ENCODE measurements at places on chromosomes 7 and 10.

DNA sequence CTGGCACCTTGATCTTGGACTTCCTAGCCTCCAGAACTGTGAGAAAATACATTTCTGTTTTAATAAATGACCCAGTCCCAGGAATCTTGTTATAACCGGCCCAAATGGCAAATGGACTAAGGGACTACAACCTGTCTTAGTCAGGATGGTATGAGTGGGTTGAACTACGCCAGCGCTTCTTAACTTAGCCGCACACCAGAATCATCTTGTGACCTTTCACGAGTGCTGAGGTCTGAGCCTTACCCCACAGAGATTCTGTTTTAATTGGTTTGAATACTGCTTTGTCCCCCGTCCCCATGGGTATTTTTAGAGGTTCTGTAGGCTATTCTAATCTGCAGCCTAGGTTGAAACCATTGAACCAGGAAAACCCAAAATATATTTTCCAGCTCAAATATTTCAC is 48.0 kb downstream of the PFKFB3 start:
- no peak for DNase-seq

GRCh38 chr7:25889765-25890164 is 262.2 kb upstream of the NFE2L3 start:
- no peak for DNase-seq

- no peak for DNase-seq
Observed at GRCh38 chr7:38318803-38319416, 45.5 kb upstream of the TARP start.

DNA sequence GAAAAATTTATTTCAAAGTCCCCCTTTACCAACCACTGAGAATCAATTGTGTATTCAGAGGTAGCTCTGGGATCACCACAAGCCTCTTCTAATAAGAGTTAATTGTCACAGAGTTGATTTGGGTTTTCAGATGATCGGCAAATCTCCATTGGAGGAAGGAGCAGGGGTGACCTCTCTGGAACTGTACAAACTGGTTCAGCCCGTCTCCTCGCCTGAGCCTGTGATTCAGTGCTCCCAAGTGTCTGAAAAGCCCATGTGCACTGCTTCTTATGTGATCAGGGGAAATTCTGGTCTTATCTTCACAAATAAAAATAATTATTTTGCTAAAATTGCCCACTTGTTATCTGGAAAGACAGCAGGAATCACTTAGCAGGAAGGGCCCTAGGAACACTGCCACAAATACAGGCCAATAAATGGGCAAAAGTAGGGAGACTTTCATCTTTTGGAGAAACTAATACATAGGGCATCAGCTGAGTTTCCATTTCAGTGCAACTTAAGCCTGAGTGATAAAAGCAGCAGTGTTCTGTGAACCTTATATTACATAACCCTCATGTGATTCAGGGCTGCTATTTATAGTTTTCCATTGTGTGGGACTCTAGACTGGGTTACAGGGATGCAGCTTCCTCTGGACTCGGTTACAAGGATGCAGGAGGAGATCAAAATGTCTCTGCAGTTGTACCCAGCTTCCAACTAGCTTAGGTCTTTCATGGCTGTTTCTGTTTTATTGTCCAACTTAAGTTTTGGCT is 32.3 kb downstream of the CDK1 start:
- DNase-seq = no peak

DNA sequence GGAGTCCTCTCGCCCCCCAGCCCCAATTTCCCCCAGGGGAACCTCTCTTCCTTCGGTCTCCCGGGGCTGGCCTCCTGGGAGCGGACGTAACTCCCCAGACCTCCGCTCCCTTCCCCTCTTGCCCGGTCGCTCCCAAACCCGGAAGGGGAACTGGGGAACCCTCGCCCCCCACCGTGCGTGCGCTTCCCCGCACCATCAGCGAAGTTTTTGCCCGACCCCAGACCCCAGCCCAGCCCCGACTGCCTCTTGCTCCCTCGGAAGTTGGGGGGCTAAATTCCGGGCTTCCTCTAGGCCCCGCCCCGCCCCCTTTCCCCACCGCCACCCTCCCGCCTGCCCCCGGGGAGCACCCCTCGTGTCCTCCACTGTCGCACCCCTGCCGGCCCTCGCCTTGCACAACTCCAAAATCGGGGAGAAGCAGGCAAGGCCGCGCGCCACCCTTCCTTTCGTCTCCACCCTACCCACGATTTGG is 436 bp downstream of the GNB2 start:
- DNase-seq = no peak

DNA sequence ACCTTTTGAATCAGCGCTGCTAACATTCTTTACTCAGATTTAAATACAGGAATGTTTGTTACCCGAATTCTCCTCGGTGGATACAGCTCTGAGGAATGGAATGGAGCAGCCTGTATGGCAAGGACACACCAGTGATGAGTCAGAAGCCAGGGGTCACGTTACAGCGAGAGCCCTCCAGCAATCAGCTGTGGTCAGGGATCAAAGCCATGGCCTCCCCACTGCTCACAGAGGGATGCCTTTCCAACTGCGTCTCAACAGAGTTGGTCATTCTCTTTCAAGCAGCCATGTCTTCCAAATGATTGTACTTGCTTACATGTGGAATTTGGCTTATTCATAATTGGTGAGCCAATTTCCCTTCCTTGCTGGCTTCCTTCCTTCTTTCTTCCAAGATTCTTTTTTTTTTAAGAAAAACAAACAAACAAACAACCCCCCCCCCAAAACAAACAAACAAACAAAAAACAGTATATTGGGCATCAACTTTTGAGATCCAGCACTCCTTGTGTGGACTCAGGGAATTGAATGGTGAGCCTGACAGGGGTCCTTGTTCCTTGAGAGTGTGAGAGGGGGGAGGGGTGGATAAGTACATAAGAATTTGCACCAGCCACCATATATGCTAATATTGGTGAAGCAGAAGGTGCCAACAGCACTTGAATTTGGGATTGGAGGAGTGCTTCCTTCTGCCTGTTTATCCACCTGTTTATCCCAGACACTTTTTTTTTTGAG is 100.2 kb downstream of the ATXN7L1 start:
- DNase-seq = no peak

DNA sequence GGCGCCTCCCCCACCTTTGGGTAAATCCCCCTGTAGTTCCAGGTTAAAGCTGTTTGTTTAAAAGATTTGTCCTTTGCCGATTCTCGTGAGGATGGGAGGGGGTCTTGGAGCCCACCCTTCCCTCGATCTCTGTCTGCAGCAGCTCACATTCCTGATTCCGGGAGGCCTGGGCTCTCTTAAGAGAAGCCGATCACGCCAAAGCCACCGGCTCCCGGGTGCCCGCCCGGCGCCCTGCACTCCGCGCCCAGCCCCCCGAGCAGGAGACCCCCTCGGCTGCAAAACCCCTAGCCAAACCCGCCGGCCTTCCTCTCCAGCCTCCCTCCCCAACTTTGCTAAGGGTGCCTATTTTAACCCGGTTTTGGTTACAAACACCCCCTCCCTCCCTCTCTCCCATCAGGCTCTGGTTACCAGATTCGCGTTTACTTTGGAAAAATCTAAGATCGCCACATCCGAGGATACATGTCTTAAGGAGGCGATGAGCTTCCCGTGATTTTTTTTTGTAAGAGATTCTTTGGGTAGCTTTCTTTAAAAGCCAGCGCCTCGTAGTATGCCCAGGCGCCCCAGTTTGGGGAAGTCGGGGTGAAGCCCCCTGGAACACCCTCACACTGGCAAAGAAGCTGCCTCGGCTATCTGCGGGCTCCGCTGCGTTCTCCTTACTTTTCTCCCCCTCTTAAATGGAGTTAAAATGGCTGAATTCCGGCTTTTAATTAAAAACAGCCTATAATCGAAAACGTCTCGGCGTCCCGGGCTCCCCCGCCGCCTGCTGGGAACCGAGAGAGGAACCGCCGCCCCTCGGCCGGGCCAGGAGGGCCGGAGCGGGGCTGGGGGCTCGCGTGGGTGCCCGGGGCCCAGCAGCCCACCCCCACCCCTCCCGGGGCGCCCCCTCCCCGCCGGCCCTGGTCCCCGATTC is 983 bp downstream of the TNRC18 start:
- DNase-seq = peak; percentile 3

- DNase-seq = no peak
Observed at GRCh38 chr10:46077141-46077554, 31.1 kb upstream of the MSMB start.

DNA sequence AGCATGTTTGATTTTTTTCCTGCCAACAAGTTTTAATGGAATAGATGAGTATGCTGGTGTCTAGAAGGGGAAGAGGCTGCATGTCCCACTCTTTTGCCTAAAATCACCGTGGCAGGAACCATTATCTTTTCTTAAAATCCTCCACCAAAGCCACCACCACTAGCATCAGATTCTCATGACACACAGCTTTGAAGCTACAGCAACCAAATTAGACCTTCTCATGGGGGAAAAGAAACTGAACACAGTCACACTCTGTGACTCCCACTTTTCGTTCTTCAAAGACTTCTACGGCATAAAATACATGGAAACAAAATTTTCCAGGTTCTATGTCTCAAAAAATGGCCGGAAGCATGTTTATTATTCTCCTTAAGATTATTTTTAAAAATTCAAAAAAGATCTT is 81.8 kb downstream of the SGMS1 start:
- no peak for DNase-seq

GRCh38 chr10:13347043-13347499 is 1.0 kb downstream of the SEPHS1 start:
- DNase-seq = no peak

GRCh38 chr7:100516135-100516812 is 22.7 kb upstream of the AGFG2 start:
- no peak for DNase-seq

GRCh38 chr7:66921396-66921917 is 432 bp downstream of the TMEM248 start:
- no peak for DNase-seq

DNA sequence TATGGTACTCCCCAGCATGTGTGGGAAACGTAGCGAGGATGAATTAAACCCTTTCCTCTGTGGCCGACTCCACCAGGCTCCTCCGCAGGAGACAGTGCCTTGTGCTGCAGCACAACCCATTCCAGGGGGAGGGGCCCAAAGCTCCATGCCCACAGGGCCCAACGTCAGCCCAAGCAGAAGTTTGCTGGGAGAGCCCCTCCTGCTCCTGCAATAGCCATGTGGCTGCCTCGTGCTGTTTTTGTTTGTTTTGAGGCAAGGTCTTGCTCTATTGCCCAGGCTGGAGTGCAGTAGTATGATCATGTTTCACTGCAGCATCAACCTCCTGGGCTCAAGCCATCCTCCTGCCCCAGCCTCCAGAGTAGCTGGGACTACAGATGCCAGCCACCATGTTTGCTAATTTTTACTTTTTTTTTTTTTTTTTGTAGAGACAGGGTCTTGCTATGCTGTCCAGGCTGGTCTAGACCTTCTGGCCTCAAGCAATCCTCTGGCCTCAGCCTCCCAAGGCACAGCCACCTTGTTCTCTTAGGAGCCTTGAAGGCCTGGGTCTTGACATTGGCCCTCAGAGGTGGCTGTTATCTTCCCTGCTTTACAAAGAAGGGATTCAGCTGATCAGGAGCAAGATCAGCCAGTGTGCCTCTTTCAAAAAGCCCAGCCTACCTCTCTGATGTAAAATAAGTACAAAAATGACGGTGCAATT is 102.8 kb downstream of the DYNC2I1 start:
- no peak for DNase-seq

DNA sequence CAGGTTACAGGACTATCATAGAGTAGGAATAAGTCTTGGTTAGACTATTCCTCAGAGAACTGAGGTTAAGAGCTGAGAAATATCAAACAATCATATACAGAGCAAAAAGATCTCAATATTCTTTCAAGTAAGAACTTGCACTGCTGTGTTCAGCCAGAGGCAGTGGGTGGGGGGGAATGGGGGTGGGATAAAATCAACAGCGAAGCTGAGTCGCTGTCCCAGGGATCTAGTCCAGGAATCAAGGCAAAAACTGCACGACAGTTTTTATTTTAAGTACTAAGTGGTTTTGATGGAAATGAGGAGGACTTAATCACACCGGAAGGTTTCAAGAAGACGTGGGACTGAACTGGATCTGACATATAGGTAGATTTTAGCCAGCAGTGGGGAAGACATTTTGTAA is 159.1 kb downstream of the SRPK2 start:
- no peak for DNase-seq

DNA sequence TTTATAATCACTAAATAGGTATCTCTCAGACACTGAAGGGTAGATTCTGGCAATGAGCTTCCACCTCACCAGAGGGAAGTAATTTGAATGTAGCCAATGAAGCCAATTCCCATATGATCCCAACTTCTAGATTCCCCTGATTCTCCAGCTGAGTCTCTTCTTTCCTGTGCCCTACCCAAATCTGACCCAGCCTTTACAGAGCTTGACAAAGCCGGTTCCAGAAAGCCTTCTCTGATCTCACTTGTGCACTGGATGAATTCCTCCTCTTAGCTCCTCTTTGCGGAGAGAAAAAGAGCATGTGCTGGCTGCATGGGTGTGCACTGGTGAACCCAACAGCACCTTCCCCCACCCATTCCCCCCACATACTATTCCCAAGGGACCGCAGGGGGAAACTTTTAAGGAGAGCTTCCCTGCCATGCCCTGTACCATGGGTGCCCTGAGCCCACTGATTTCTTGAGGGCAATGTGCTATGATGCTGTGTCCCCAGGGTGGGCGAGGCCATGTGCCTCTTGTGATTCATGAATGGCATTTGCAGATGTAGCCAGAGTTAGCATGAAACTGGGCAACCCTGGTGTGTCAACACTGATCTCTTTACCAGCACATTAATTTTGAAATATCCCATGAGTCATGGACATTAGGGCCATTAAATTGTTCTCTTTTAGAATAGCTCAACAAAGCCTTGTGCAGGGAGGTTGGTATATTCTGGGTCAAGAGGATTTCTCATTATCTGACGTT is 50.4 kb upstream of the PLEKHA1 start:
- no peak for DNase-seq

- DNase-seq = no peak
Observed at GRCh38 chr10:43079856-43080255, 3.0 kb downstream of the RET start.

- DNase-seq = no peak
Observed at GRCh38 chr10:128476368-128476725, 350.1 kb upstream of the MKI67 start.

- no peak for DNase-seq
Observed at GRCh38 chr7:132953468-132953867, 128.4 kb downstream of the CHCHD3 start.

DNA sequence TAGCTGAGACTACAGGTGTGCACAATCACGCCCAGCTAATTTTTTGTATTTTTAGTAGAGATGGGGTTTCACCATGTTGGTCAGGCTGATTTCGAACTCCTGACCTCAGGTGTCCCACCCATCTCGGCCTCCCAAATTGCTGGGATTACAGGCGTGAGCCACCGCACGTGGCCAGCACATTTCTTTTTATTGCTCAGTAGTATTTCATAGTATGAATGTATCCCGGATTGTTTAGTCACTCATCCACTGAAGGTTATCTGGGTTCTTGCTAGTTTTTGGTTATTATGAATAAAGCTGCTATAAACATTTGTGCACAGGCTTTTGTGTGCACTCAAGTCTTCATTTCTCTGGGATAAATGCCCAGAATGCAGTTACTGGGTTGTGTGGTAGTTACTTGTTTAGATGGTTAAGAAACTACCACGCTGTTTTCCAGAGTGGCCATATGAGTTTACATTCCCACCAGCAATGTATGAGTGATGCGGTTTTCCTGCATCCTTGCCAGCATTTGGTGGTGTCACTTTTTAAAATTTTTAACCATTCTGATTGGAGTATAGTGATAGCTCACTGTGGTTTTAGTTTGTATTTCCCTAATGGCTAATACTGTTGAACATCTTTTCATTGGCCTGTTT is 275.8 kb upstream of the LYZL1 start:
- DNase-seq = no peak

Data from stimulated activated CD4-positive, alpha-beta T cell treated with anti-CD3 and anti-CD28 coated beads, TNF-alpha, amount 100 ng/mL, for 1 hour (primary cell).